ENCODE measurements at places on chromosomes 2 and 18. TPM values are rescaled to one million over a fixed set of nuclear protein-coding genes. Genes with fewer than 3 reads are reported as not detected.

GRCh38 chr18:45980229-45980628 is 13.1 kb upstream of the EPG5 start:
- no peaks in the 10 kb centered on the region for H3K27me3 ChIP-seq
- H3K36me3 ChIP-seq: no peaks in the 10 kb centered on the region
- DNase-seq: no peak

GRCh38 chr2:71831193-71831577 is 316.5 kb downstream of the CYP26B1 start:
- DNase-seq: no peak
- no peaks in the 10 kb centered on the region for H3K4me1 ChIP-seq
- no peak overlapping the region for H3K27ac ChIP-seq
- H3K27me3 ChIP-seq: no peaks in the 10 kb centered on the region
- no peaks in the 10 kb centered on the region for H3K36me3 ChIP-seq

DNA sequence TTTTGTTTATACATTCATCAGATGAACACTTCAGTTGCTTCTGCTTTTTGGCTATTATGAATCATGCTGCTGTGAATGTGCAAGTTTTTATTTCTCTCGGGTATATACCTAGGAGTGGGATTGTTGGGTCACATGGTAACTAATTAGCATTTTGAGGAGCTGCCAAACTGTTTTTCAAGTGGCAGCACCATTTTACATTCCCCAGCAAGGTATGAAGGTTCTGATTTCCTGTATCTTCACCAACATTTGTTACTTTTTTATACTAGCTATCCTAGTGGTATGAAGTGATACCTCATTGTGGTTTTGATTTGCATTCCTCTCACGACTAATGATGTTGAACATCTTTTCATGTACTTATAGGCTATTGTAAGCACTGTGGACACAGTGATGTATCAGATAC is 53.9 kb downstream of the DYNC1I2 start:
- H3K27ac ChIP-seq: no peak overlapping the region
- peaks cover 28% of the 10 kb centered on the region for H3K36me3 ChIP-seq
- H3K4me1 ChIP-seq: peaks cover 8% of the 10 kb centered on the region
- H3K27me3 ChIP-seq: no peaks in the 10 kb centered on the region
- DNase-seq: no peak
- H3K4me3 ChIP-seq: no peak overlapping the region

DNA sequence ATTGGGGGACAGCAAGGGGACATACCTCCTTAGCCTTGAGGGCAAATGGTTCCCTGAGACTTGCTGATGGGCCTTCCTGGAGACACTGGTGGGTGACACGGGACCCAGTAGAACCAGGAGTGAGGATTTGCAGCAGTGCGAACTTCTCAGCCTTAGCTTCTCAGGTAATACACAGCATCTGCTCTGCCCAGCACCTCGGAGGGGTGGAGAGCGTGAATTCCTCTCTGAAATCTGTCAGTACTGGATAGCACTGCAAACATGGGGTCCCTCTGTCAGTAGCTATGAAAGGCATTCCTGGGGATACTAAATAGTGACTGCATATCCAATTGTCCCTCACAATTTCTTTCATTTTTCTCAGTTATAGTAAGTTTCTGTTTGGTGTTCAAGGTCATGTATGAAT is 151.7 kb downstream of the GBX2 start:
- no peak overlapping the region for H3K27ac ChIP-seq
- DNase-seq: no peak
- H3K27me3 ChIP-seq: peaks cover 21% of the 10 kb centered on the region
- no peak overlapping the region for H3K4me3 ChIP-seq
- no peaks in the 10 kb centered on the region for H3K36me3 ChIP-seq
- peaks cover 4% of the 10 kb centered on the region for H3K4me1 ChIP-seq

DNA sequence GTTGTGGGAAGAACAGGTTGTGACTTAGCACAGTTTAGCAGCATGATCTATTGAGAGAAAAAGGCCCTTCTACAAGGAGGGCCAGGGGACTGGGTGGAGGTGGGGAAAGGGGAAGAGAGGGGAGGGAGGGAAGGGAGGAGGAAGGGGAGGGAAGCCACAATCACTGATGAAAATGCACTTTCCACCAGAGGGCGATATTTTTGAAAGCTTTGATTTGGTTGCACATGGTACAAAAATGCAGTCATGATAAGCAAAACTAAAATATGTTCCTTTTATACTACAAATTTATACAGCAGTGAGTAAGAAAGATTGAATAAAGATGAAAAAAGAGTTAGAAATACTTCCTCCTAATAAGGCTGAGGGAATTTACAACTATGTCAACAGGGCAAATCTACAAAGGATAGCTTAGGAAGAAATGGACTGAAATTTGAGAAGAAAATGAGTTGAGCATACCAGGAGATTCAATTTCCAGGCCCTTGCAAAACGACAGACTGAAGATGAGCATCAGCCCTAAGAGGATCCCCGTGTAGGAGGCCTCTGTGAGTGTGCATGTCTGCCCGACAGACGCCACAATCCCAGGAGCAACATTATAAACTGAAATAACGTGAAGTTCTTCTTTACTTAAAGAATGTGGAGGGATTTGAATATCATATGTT is 17.2 kb downstream of the SH3YL1 start:
- H3K4me3 ChIP-seq: no peak overlapping the region
- H3K36me3 ChIP-seq: peaks cover 35% of the 10 kb centered on the region
- no peaks in the 10 kb centered on the region for H3K27me3 ChIP-seq
- DNase-seq: peak; percentile 30
- peaks cover 4% of the 10 kb centered on the region for H3K4me1 ChIP-seq
- H3K27ac ChIP-seq: no peak overlapping the region

DNA sequence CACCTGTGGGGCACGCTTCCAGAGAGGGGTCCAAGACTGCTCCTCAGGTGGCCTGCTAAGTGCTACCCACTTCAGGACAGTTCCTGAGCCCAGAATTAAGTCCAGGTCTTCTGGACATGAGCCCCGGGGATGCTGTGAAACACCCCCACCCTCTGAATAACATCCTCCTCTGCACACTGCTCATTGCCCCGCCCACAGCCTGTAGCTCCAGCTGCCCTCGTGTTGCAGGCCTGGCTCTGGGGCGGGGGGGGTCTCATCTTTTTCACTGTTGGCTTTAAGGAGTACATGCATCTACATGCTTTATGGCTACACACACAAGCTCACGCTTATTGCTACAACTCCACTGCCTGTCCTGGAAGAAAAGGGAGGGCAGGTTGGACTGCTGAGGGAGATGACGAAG is 92.8 kb downstream of the PTGR3 start:
- H3K27me3 ChIP-seq: no peaks in the 10 kb centered on the region
- DNase-seq: no peak
- H3K27ac ChIP-seq: no peak overlapping the region
- no peak overlapping the region for H3K4me3 ChIP-seq
- H3K36me3 ChIP-seq: no peaks in the 10 kb centered on the region

GRCh38 chr2:232073026-232073425 is 111.5 kb downstream of the DIS3L2 start:
- no peaks in the 10 kb centered on the region for H3K27me3 ChIP-seq
- H3K27ac ChIP-seq: no peak overlapping the region
- DNase-seq: no peak
- peaks cover 42% of the 10 kb centered on the region for H3K4me1 ChIP-seq

DNA sequence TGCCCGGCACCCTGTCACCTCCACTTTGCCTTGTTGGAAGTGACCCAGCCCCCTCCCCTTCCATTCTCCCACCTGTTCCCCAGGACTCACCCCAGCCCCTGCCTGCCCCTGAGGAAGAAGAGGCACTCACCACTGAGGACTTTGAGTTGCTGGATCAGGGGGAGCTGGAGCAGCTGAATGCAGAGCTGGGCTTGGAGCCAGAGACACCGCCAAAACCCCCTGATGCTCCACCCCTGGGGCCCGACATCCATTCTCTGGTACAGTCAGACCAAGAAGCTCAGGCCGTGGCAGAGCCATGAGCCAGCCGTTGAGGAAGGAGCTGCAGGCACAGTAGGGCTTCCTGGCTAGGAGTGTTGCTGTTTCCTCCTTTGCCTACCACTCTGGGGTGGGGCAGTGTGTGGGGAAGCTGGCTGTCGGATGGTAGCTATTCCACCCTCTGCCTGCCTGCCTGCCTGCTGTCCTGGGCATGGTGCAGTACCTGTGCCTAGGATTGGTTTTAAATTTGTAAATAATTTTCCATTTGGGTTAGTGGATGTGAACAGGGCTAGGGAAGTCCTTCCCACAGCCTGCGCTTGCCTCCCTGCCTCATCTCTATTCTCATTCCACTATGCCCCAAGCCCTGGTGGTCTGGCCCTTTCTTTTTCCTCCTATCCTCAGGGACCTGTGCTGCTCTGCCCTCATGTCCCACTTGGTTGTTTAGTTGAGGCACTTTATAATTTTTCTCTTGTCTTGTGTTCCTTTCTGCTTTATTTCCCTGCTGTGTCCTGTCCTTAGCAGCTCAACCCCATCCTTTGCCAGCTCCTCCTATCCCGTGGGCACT is 4.5 kb downstream of the RETREG2 start:
- H3K4me1 ChIP-seq: peaks cover 54% of the 10 kb centered on the region
- peak; percentile 52 for DNase-seq
- no peaks in the 10 kb centered on the region for H3K27me3 ChIP-seq
- peak overlapping the region; percentile 34 for H3K27ac ChIP-seq
- peaks cover 43% of the 10 kb centered on the region for H3K36me3 ChIP-seq

DNA sequence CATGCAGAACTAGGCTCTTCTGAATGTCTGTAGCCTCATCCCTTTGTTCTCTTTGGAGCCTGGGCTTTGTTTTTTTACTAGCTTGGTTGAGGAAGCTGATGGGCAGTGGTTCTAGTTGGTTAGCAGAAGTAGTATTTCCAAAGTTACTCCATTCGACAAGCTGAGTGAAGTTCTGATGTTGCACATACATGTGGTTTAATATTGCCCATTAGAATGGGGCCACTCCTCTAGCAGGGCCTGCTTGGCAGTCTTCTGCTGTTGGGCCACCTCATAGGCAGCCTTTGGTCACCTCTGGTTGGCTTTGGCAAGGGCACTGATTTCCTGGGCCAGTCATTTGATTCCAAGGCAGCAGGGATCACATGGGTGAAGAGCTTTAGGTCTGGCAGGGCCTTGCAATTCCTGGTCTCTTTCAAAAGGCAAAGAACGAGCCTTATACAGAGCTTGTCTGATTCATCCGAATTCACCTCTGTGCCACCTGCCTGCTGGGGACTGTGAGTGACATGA is 2.5 kb downstream of the RPIA start:
- peaks cover 70% of the 10 kb centered on the region for H3K4me1 ChIP-seq
- DNase-seq: no peak
- no peaks in the 10 kb centered on the region for H3K27me3 ChIP-seq
- peaks cover 13% of the 10 kb centered on the region for H3K36me3 ChIP-seq
- no peak overlapping the region for H3K27ac ChIP-seq

- no peaks in the 10 kb centered on the region for H3K4me1 ChIP-seq
- no peaks in the 10 kb centered on the region for H3K36me3 ChIP-seq
- H3K27ac ChIP-seq: no peak overlapping the region
- H3K27me3 ChIP-seq: no peaks in the 10 kb centered on the region
Observed at GRCh38 chr2:65957454-65957853, 477.5 kb upstream of the MEIS1 start.

GRCh38 chr2:11738589-11739436 is 7.6 kb upstream of the LPIN1 start:
- peaks cover 2% of the 10 kb centered on the region for H3K27me3 ChIP-seq
- no peak overlapping the region for H3K4me3 ChIP-seq
- H3K36me3 ChIP-seq: no peaks in the 10 kb centered on the region
- no peak overlapping the region for H3K27ac ChIP-seq

- H3K36me3 ChIP-seq: no peaks in the 10 kb centered on the region
- no peak for DNase-seq
- H3K4me1 ChIP-seq: peaks cover 7% of the 10 kb centered on the region
- H3K4me3 ChIP-seq: no peak overlapping the region
Observed at GRCh38 chr2:231931481-231931915, 5.3 kb upstream of the NPPC start.

GRCh38 chr2:102892698-102893310 is 131.0 kb downstream of the TMEM182 start:
- no peaks in the 10 kb centered on the region for H3K36me3 ChIP-seq
- peaks cover 8% of the 10 kb centered on the region for H3K27me3 ChIP-seq
- H3K27ac ChIP-seq: no peak overlapping the region
- no peak for DNase-seq
- H3K4me3 ChIP-seq: no peak overlapping the region

DNA sequence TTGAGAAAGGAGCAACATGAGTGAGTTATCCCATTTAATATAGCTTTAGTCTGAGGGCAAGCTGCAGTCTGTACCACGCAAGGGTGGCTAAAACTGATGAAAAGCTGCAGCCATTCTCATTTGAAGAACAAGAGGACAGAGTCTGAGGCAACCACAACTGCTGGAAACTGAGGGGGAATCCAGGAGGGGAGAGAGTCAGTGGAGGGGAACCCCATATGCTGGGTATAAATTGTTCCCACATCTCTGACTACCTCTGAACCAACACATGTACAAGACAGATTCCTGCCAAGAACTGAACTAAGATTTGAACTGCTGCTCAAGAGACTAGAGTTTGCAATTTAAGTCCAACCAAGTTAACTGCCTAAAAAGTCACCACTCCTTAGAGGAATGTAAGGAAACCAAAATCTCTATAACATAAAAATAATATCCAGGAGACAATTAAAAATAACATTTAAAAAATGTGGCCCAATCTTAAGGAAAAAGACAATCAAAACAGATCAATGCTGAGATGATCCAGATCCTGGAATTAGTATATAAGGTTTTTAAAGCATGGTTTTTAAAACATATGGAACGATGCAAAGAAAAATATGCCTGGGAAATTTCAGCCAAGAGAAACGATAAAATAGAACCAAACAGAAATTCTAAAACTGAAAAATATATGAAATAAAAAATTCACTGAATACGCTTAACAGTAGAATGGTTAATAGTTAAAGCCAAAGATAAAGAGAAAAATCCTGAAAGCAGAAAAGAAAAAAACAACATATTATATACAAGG is 11.2 kb downstream of the CWC22 start:
- DNase-seq: peak; percentile 30
- peak overlapping the region; percentile 28 for H3K27ac ChIP-seq
- no peaks in the 10 kb centered on the region for H3K27me3 ChIP-seq
- peaks cover 64% of the 10 kb centered on the region for H3K4me1 ChIP-seq
- no peak overlapping the region for H3K4me3 ChIP-seq

SLC4A1AP gene
- 25.3 TPM for total RNA-seq

CFLAR gene
- total RNA-seq: 255 TPM

LGALSL gene
- 1.9 TPM for total RNA-seq

IL1RN gene
- total RNA-seq: 4.8 TPM

SKOR2 gene
- total RNA-seq: 0.21 TPM

PUM2 gene
- 78.4 TPM for total RNA-seq

ST6GAL2 gene
- not detected for total RNA-seq

TDRD15 gene
- not detected for total RNA-seq

B4GALT6 gene
- 6.5 TPM for total RNA-seq

All from activated CD4-positive, alpha-beta T cell treated with anti-CD3 and anti-CD28 coated beads for 36 hours (primary cell).